Left colon (tissue), 2 donors: ENCODE measurements at places on chromosomes 2 and 18. TPM values are rescaled to one million over a fixed set of nuclear protein-coding genes. Genes with fewer than 3 reads are reported as not detected.

- peak; percentile 10 for DNase-seq
These were observed 32.0 kb downstream of the SLC14A1 start for GRCh38 chr18:45755934-45756333.

DNA sequence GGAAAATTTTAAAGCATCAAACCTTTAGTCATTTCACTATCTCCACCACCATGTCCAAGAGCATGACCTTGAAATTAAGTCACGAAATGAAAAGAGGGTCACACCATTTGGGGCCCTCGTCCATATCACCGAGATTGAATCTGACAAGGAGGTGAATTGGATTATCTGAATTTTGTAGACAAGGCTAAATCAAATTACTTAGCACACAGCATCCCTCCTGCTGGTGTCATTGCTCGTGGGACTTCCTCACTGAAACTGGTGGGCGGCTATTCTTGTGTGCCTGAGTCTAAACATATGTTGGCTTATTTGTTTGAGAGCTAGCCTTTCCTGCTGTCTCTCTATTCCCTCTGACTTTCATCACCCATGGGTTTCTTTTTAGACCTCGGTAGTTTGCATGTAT, 64.6 kb upstream of the CNGA3 start:
- no peak for DNase-seq

GRCh38 chr2:138919120-138919747, 139.0 kb upstream of the NXPH2 start:
- DNase-seq = no peak

DNA sequence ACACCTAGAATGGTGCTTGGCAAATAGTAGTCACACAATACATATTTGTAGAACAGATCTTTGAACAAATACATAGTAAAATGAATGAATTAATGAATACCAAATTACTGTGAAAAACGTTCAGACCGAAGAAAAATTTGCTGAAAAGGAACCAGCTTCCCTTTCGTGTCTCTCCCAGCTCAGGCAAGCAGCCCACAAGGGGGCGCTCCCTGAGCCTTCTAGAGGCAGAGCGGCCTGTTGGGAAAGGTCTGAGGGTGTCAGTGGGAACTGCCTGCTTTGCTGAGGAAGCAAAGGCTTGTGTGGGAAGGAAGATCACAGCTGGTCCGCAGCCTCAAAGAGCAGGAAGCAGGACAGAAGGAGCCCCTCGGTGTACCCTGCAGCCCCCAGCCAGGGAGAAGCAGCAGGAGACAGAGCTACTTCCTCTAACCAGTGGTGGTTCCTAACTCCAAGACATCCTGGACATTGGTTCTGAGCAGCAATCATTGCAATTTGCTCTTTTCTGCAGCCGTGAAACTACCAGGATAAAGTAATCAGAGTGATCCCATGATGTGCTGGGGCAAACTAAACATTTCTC, 231.1 kb downstream of the ANKRD30B start:
- peak; percentile 80 for DNase-seq

GRCh38 chr2:219706823-219707281, 79.4 kb downstream of the SLC4A3 start:
- DNase-seq = no peak

DNA sequence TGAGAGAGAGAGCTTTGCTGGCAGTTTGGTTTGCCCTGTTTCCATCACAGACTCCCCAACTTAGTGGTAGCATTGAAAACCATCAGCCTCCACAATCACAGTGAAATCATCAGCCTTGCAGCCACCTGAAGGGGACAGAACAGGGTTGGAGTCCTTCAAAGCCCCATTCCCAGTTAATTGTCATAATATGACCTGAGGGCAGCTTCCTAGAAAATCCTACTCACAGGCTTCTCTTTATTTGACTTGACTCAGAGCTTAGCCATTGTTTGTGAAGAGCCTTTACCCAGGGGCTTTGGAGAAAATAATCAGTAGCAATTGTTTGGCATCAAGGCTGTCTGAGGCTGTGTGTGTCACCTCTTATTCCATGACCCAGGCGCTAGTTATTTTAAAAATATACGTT, 308.7 kb downstream of the CBLN2 start:
- no peak for DNase-seq

DNA sequence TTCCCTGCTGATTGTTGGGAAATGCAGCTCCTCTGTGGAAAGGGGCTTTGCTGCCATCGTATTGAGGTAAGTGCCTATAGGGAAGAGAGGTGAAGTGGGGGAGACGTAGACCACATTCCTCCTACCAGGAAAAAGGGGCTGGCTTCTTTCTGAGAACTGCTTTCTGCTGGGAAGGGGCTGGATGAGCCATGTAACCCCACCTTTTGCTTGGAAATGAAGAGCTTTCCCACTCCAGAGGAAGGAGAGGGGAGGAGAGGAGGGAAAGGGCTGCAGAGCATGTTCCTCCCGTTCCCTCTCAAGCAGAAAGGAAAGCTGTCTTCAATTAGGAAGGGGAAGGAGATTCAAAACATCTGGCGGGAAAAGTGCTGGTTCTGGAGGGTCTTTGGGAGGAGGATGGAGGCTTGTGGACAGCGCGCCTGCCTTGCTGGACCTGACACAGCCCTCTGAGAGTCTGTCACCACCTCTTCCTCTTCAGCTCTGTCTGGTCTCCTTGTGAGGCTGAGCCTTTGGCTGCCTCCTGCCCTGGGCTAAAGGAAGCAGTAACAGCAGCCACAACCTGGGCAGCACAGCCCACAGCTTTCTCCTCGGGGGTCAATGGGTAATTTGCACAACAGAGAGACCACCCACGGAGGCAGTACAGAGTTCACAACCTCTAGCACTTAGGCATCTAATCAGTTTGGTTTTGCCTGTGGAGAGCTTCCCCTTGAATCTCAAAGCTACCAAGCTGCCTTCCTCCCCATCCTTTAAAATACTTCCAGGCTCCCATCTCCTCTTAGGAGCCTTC, 410.0 kb upstream of the TNP1 start:
- no peak for DNase-seq

The HOXD13 gene
- 0.14 TPM for total RNA-seq

The TNS1 gene
- 149 TPM for total RNA-seq

The GAREM2 gene
- total RNA-seq = 2.7 TPM

The CAVIN2 gene
- total RNA-seq = 9.6 TPM
